Left cardiac atrium (tissue), 4 donors: ENCODE measurements at places on chromosomes 3 and 15. TPM values are rescaled to one million over a fixed set of nuclear protein-coding genes. Genes with fewer than 3 reads are reported as not detected.

GRCh38 chr3:109171479-109171878, 35.0 kb downstream of the C3orf85 start:
- DNase-seq = no peak

DNA sequence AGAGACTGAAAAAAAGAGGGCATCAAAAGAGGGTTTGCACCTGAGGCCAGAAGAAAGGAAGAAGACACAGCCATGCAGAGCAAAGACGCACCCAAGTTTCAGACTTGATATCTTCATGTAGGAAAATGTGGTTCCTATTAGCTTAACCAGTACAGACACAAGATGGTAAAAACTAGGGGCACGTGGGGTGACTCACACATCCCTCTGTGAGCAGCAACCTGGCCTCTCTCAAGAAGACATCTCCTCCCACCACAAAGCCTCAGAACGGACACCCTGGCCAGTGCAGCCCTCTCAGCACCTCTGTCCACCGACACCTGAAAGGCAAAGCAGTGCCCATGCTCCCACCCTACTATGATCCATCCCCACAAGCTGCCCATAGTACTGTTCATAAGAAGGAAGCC, 33.3 kb downstream of the GLB1 start:
- DNase-seq = no peak

DNA sequence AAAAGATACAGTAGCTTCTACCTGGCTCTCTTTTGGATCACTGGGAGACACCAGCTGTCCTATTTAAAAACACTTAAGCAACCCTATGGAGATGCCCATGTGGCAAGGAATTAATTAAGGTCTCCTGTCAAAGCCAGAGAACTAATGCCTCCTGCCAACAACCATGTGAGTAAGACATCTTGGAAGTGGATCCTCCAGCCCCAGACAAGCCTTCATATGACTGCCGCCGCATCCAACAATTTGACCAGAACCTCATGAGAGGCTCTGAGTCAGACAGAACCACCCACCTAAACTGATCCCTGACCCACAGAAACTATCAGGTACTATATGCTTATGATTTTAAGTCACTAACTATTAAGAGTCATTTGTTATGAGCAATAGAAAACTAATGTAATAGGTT, 22.3 kb downstream of the IFT80 start:
- DNase-seq = no peak

GRCh38 chr3:180059356-180059755, 22.6 kb upstream of the PEX5L start:
- DNase-seq = no peak

GRCh38 chr3:24145981-24146822, 201.1 kb downstream of the NR1D2 start:
- DNase-seq = no peak

DNA sequence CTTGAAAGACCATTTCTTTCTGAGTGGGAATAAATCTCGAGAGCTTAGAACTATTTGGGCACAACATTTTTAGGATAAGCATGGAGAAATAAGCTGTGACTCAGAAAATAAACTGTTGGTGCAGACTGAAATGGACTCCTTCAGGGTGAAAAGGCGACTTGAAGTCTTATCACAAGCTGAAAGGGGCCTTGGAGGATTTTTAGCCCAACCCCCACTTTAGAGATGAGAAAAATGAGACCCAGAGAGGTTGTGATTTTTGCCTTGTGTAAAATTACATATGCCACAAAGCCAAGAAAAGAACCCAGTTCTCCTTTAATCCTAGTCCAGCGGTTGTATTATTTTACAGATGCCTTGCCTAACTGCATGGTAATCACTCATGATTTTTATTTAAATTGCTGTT, 1.5 kb downstream of the ATP1B3 start:
- DNase-seq = no peak

DNA sequence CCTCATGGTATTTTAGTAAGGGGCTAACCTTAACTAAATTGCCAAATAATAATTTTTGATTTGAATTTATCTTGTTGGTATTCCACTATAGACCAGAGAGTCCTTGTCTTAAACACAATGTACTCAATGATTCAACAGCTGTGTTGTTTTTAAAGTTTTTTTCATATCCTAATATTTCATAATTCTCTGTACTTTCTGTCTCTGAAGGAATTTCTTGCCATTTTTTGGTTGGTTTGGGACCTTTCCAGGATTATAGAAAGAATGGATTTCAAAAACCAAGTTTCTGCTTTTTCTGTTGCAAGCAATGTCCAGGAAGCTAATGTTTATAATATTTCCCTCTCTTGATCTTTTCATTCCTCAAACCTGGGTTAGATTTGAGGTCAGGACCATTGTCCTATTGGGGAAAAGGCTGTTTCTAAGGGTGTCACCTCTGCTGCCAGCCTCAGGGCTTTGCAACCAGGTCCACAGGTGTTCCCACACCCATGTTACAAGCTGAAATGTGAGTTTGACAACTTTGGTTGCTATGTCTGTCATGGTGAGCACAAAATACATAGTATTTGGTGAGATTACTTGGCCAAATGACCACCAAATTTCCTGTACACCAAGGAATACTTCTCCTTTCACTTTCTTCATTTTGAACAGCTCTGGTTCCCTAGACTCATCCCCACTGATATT, 363.7 kb upstream of the RGMA start:
- no peak for DNase-seq

- DNase-seq = no peak
These were observed 79.9 kb downstream of the ZBBX start for GRCh38 chr3:167300207-167300606.

GRCh38 chr15:36896949-36897348, 203.4 kb downstream of the MEIS2 start:
- no peak for DNase-seq

DNA sequence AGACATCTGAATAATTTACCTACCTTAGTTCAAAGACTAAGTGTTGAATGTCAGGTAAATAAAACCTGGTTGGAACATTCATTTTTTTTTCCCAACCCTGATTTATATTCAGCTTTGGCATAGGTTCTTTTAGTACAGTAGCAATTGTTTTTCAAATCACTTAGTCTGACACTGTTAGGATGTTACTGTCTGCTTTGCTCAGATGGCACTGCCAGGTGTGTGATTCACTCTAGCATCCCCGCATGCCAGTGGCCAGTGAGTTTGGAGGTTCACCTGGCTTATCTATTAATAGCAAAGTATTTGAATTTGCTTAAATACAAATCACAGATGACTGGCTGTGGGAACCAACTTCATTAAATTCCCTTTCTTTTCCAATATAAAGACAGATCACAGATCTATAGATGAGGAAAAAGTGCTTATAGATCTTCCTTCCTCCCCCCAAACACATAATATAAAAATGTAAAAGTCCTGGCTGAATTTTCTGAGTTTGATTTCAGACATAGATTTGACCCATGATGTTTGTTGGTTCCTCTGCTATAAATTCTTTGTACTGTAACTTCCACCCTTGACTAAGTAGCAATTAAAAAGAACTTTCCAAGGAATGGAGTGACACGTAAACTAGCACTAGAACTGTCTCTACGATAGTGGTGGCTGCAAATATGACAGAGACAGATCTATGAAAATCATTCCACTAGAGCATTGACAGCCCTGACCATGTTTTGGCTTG, 3.9 kb downstream of the THBS1 start:
- no peak for DNase-seq

DNA sequence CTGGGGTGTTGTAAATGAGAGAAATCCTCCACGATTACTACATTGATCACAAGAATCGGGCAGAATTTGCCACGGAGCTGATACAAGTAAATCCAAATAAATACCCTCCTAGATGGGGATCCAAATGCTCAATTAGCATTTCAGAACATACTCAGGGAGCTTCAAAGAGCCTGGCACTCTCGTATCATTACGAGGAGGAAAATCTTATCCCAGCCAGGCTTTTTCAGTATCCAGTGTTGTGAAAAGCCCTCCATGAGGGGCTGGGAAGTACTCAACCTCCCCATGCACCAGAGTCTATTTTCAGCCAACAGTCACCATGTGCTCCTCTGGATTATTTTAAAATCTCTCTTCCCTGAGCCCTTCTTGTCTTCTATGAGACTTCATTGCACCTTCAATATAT, 122.6 kb upstream of the ARRDC4 start:
- no peak for DNase-seq

GRCh38 chr15:33159726-33160453, 34.6 kb downstream of the FMN1 start:
- DNase-seq = no peak

GRCh38 chr3:1135194-1135593, 42.4 kb downstream of the CNTN6 start:
- DNase-seq = no peak

GRCh38 chr3:85303156-85303555, 344.4 kb downstream of the CADM2 start:
- DNase-seq = no peak

DNA sequence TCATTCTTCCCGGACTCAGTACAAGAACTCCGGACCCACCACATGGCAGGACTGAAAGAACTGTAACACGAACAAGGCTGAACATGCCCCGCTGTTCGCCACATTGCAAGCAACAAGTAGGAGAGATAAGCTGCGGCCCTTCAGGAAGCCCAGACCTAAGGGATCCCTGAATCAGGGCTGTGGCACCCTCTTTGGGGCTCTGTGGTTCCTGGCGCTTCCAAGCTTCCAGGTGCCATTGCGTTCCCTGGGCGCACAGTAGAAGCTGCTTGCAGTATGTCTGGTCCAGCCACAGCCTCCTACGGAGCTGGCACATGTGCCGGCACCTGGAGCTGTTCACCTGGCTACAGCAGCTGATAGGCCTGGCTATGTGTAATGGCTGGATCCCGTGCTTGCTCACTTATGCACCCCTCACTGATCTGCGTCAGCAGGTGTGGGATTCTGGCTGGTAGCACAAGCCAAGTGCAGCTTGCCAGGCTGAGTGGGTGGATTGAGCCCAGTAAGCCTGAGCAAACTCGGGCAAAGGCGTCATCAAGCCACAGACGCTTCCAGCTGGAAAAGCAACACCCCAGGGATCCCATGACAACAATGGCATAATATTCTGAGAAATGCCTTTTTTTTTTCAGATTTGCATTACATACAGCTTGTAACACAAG, 748.6 kb upstream of the GBE1 start:
- no peak for DNase-seq

DNA sequence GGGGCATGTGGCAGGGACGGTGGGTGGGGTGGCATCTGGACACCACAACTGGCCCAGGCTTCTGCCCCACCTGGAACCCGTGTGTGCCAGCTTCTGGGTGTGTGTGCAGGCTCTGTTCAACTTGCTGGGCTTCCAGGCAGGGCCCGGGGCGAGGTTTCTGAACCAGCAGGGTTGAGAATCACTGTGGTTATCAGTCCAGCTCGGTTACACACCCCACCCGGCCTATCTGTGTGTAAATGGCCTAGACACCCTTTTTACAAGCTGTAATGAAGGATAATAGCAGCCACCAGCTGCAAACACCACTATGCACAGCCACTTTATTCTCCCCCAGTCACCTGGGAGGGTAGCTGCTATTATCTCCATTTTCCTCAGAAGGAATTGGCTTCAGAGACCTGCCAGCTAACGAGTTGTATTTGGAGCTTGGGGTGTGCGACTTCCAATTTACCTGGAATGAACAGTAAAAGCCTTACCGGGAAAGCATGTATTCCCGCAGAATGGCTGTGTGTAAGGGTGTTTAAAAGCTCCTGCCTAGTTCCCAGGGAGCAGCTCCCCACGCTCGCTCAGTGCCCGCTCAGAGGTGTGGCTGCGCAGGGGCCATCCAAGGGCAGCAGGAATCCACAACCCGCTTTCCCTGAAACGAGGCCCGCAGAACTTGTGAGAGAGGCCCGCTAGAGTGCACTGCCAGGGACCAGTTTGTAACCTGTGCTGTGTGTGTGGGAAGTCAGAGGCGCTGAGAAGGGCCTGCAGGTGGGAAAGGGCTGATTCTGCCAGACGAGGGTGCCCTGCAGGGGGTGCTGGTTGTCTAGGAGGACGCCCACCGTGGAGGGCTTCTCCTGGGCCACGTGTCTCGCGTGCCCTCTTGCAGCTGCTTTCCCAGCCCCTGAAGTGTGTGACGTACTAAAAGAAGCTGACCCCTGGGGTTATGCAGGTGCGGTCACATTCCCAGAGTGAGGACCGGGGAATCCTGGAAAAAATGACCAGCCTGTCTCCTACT, 83.5 kb downstream of the C3orf70 start:
- no peak for DNase-seq

Gene RAB6B
- total RNA-seq = 41.6 TPM

Gene ACTC1
- total RNA-seq = 12,863 TPM

Gene OR5K1
- not detected for total RNA-seq

Gene EIF4E3
- total RNA-seq = 40.0 TPM

Gene GREM1
- 1.1 TPM for total RNA-seq

Gene DPPA2
- not detected for total RNA-seq

Gene CLDN16
- 0.15 TPM for total RNA-seq

Gene SCAMP5
- total RNA-seq = 4.5 TPM

Gene SLC35G2
- 4.6 TPM for total RNA-seq

Gene SELENOK
- total RNA-seq = 99.9 TPM

Gene SLC28A1
- 0.18 TPM for total RNA-seq

Gene SLC35A5
- 16.5 TPM for total RNA-seq

Gene ANKRD34C
- total RNA-seq = not detected

Gene ZSCAN29
- total RNA-seq = 15.3 TPM
